ENCODE measurements at places on chromosomes 1 and 21.

DNA sequence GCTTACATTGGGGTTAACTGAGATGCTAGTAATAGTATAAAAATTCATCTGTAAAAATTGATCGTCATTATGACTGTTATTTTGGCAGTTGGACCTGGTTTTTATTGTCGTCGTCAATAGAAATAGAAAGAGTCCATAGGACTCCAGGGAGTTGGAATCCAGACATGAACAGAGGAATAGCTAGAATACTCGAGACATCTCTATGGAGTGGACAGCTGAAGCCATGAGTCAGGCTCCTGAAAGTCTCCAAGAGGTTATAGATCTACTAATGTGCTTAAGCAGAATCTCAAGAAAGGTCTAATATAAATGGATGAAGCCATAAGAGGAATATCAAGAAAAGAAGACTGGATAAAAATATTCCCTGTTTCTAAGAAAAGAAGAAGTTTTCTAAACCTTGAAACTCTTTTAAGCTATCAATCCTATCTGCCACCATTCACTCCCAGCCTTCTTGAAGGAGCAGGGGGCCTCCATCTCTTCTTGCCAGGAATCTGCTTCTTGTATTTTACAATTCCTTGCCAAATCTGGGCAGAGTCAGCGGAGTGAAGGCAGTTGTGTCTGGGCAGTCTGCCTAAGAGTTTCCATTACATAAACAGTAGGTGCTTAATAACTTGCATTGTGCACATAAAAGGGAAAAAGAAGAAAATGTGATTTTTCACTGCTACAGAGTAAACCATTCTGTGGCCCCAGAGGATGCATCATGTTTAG is 163.3 kb downstream of the ST6GALNAC5 start:
- no peak for DNase-seq

GRCh38 chr1:173112129-173112528 is 61.4 kb upstream of the TNFSF18 start:
- no peak for DNase-seq

- DNase-seq = no peak
These were observed 35.4 kb upstream of the TTC39A start for GRCh38 chr1:51365774-51366173.

GRCh38 chr1:238324211-238324864 is 433.6 kb upstream of the ZP4 start:
- DNase-seq = no peak

DNA sequence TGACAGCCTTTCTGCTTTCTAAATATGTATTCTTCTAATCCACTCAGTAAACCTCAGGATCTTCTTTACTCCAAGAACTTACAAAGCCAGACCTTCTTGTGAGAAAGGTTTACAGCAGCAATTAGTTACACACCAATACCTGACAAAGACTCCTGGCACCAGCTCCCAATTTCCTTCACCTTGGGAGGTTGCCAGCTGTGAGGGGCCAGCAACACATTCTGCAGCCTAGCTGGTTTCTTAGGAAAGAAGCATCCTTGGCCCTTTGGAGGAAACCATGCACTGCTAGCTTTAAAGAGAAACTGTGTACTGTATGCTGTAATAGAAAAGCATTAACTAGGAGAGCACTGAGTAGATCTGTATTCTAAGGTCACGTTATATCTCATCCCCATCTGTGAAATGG is 10.8 kb downstream of the FYB2 start:
- no peak for DNase-seq

- no peak for DNase-seq
These were observed 13.8 kb downstream of the OLIG2 start for GRCh38 chr21:33039536-33039935.

DNA sequence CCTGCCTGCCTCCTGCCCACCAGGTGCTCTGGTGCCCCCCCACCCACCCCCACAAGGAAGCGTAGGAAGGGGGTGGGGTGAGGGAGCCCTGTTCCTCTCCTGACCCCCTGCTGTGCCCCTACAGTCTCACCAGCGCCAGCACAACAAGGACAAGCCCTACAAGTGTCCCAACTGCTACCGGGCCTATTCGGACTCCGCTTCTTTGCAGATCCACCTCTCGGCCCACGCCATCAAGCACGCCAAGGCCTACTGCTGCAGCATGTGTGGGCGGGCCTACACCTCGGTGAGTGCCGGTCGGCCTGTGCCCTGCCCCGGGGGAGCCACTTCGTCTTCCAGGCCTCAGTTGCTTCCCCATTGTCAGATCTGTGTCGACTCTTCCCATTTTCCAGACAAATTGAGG is 25.9 kb downstream of the A3GALT2 start:
- no peak for DNase-seq

DNA sequence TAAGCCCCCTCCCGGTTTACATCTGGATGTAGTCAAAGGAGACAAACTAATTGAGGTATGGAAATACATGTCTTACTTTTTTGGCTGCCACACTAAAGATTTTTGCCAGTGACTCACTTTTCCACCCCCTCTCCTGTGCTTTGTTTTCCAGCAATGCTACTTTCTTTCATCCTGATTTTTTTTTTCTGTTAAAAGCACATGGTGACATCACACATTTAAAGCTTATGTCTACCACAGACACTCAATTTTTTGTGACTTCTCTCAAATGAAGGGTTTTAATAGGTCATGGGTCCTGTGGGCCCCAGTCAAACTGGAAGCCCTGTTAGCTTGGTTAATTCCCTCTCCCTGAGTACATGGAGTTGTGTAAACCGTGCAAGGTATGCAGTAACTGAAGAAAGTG is 2.2 kb downstream of the PPP1R8 start:
- no peak for DNase-seq

DNA sequence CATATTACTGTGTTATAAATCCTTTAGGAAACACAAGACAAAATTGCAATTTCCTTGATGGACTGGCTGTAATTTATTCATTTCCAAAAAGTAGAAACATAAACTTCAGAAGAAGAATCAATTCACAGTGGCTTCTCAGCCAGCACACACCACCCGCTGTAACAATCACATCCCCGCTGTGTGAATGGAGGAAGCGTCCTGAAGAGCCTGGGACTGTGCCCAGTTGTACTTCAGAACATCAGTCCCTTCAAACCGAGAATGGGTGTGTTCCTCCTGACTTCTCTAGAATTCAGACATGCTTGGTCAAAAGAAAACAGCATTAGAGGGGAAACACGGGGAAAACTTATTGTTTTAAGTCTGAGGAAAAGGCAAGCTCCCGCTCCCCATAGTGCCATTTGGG is 28.8 kb upstream of the CD84 start:
- no peak for DNase-seq

- DNase-seq = no peak
These were observed 6.5 kb downstream of the INSRR start for GRCh38 chr1:156852418-156852874.

DNA sequence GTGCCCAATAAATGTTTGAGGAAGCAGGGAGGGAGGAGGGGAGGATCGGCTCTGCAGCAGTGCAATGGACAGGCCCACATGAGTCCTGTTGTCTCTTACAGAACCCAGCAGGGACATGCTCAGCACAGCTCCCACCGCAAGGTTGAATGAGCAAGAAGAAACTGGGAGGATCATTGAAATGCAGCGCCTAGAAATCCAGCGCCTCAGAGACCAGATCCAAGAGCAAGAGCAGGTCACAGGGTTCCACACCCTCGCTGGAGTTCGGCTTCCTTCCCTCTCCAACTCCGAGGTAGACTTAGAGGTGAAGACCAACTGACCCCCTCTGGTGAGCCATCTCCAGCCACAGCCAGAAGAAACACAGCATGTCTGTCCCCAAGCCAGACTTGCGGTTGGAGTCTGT is 15.9 kb upstream of the TMEM125 start:
- DNase-seq = no peak

DNA sequence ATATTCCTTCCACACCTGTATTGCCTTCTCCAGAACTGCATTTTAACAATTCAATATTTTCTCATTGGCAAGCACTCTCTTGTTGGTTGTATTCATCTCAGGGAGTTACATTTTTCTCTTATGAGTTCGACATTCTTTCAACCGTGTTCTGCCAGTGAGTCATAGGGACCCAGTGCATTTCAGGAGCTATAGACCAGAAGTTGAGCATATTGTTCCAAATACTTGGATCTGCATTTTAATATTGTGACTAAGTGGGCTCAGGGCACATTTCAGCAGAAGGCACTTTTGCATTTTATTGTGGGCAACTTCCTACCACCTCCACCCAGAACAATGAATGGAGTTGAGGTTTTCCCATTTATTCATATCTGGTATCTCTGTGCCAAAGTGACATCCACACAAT is 132.8 kb downstream of the TNFSF18 start:
- no peak for DNase-seq

- no peak for DNase-seq
These were observed 12.7 kb downstream of the SLC25A33 start for GRCh38 chr1:9551984-9552383.

DNA sequence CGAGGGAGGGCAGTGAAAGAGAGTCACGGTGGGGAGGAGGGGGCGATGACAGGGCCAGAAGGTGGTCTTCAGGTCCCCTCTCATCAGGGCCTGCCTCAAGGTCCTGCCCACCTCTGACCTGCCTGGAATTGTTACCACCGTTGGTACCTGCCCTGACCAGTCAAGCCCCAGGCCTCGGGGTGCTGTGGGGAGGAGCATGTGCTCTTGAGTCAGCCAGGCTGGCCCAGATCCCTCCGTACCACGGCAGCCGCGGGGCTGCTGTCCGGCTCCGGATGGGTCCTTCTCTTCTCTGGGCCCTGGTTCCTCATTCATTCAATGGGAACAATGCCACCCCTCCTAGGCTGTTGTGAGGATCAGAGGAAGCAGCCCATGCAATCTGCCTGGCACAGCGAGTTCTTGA is 22.0 kb downstream of the SERINC2 start:
- no peak for DNase-seq

- DNase-seq = no peak
These were observed 4.7 kb downstream of the POGK start for GRCh38 chr1:166843769-166844596.

DNA sequence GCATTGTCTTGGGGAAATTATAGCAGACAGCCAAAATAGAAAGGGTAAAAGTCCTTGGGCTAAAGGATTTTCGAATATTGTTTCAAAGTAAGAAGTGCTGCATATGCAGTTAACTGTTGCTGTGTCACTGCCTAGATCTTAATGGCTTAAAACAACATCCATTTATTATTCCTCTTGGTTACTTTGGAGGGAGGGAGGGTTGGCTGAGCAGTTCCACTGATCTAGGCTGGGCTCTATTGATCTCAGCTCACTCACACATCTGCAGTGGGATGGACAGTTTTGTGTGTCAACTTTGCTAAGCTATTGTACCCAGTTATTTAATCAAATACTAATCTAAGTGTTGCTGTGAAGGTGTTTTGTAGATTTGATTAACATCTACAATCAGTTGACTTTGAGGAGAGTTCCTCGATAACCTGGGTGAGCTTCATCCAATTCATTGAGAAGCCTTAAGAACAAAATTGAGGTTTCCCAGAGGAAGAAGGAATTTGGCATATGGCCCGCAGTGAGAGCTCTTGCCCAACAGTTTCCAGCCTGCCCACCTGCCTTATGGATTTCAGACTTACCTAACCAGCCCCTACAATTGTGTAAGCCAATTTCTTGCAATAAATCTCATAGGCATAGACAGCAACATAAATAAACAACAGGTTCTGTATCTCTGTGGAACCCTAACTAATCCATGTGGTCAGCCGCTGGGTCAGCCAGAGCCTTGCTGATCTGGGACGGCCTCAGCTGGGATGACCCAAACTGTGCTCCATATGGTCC is 187.3 kb downstream of the AK5 start:
- no peak for DNase-seq

GRCh38 chr21:17554679-17555465 is 42.0 kb downstream of the CXADR start:
- DNase-seq = no peak

DNA sequence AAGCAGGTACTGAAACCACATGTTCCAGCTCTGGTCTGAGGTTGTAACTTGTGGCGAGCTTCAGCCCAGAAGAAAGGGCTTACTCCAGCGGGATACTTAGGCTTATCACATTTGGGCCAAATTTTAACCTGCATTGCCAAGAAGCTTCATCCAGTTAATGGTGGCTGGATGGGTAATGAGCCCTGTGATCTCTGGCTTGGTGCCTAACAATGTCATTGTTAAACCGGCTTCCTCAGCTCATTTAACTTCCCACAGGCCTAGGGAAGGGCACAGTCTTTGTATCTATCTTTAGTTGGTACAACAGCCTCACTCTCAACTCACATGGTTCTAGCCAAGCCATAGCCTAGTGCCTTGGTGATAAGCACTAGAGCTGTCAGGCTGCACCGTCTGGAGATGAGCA is 43.6 kb upstream of the CCDC190 start:
- DNase-seq = no peak

GRCh38 chr1:172184506-172185191 is 235.8 kb upstream of the C1orf105 start:
- no peak for DNase-seq

GRCh38 chr1:67627906-67628305 is 57.1 kb upstream of the GADD45A start:
- no peak for DNase-seq

- no peak for DNase-seq
These were observed 3.7 kb downstream of the MCL1 start for GRCh38 chr1:150575518-150576366.

- peak; percentile 33 for DNase-seq
These were observed 95.4 kb downstream of the INTS7 start for GRCh38 chr1:211939876-211940468.

GRCh38 chr1:43893006-43893405 is 40.6 kb upstream of the ARTN start:
- DNase-seq = no peak

- no peak for DNase-seq
These were observed 10.8 kb upstream of the DEGS1 start for GRCh38 chr1:224172229-224172628.

DNA sequence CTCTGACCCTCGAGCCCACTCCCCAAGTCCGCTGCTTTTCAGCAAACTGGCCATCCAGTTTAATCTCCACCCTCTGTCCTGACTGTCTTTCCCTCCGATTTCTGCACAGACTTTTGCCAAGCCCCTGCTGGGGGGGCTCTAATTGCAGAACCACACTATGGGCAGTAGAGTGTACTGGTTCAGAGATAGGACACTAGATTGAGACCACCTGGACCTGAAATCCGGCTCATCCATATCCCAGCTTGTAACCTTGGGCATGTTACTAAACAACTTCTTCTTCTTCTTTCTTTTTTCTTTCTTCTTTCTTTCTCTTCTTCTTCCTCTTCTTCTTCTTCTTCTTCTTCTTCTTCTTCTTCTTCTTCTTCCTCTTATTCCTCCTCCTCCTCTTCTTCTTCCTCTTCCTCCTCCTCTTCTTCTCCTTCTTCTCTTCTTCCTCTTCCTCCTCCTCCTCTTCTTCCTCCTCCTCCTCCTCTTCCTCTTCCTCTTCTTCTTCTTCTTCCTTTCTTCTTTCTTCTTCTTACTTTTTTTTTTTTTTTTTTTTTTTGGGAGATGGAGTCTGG is 7.7 kb downstream of the LRRC71 start:
- DNase-seq = no peak

DNA sequence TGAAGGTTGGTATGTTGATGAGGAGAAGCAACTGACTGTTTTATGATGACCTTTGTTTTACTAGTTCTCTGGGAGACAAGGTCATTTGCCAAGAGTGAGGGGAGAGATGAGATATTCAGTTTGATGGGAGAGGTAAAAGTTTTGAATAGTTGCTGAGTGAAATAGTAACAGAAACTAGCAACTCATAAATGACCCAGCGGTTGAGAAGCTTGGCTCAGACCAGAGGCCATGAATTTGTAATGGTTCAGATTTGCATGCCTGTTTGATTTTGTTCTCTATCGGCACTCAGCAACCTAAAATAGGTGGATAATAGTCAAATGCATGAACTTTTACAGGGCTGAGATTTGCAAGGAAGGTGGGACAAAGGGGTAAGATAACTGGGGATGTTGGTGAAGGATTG is 6.6 kb downstream of the CCDC30 start:
- DNase-seq = no peak

Measured in stimulated activated CD4-positive, alpha-beta T cell treated with anti-CD3 and anti-CD28 coated beads, Interleukin-1b, Interleukin-23, amount 100 ng/mL, for 24 hours (primary cell).